Colonic mucosa (tissue), 4 donors: ENCODE measurements at places on chromosomes 3 and 15. TPM values are rescaled to one million over a fixed set of nuclear protein-coding genes. Genes with fewer than 3 reads are reported as not detected.
A peak's percentile ranks its signal among the peaks of the same experiment; 100 is the strongest.

XIRP1 gene
- total RNA-seq: not detected

FBLN2 gene
- 10.5 TPM for total RNA-seq

LSMEM2 gene
- total RNA-seq: not detected

CYP1A2 gene
- not detected for total RNA-seq

DZIP1L gene
- 0.69 TPM for total RNA-seq

CSTA gene
- 1.2 TPM for total RNA-seq

SEMA6D gene
- total RNA-seq: 26.4 TPM

TERC gene
- 9.6 TPM for total RNA-seq

CCR9 gene
- total RNA-seq: 0.13 TPM

LTK gene
- total RNA-seq: 6.9 TPM

VEPH1 gene
- 1.3 TPM for total RNA-seq

DNA sequence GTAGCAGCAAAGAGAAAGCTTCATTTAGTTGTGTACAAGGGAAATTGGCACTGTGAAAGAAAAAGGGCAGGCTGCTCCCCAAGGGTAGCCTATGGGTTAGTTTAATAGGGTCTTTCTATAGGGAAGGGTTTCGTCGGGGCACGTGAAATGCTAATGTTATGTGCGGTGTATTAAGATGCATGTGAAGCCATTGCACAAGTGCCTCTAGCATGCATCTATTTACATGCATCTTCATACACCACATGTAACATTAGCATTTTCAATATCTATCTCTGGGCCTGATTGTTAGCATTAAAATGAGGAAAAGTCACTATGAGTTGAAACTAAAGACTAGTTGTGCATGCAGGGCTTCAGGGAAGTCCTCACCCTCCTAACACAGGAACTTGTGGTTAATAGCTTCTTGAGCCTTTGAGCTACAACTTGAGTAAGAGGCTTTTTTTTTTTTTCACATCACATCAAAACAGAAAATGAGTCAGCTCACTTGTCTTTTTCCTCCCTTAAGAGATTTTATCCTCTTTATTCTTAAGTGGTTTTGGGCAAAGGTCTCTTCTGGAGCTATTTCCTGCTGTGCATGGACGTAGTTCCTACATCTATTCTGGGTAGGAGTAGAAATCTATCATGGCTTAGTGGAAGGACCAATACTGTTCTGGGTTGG, 613.4 kb downstream of the ZPLD1 start:
- no peak overlapping the region for H3K4me3 ChIP-seq
- no peak overlapping the region for H3K27ac ChIP-seq
- DNase-seq: no peak

DNA sequence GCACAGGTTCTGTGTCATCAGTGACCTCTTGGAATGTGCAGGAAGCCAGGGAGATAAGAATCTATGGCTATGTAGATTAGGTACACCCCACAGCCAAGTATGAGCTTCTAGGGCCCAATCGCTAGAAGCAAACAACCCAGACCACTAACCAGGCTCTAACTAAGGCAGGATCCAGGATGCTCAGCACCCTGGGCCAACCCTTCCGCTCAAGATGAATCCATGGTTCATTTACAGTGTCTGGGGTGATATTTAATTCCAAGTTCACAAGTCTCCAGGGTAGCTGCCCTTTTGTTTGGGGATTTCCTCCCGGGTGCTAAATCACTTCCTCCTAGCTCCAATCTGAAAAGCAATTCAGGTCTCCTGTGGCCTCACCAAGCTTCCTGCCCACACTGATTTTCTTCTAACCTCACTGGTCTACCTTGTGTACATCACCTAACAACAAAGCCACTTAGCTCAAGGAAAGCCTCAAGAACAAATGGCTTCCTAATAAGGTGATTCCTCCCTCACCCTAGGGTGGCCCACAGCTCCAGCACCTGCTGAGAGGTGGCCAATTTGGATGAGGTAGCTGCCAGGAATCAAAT, 2.4 kb downstream of the EHD4 start:
- no peaks in the 10 kb centered on the region for H3K4me1 ChIP-seq
- H3K27ac ChIP-seq: peak overlapping the region; percentile 85
- no peaks in the 10 kb centered on the region for H3K27me3 ChIP-seq
- DNase-seq: no peak

- H3K36me3 ChIP-seq: no peaks in the 10 kb centered on the region
- H3K4me3 ChIP-seq: no peak overlapping the region
- no peaks in the 10 kb centered on the region for H3K4me1 ChIP-seq
These were observed 23.0 kb downstream of the HPS3 start for GRCh38 chr3:149152420-149152819.

DNA sequence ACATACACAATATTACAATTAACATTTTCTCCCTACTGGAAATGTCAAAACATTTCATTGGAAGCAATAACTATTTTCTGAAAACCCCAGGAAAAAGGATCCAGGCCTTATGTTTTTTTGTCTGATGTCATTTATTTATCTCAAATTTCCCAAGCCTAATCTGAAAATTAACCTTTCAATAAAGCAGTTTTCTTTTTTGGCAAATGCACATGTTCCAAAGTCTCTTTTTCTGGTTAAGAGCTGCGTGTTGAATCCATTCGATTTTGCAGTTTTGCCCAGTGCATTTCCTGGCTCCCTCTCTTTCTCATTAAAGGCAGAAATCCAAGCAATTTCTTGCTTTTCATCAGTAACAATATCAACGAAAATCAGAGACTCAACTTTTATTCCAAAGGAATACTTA, 222.3 kb downstream of the NR1D2 start:
- no peaks in the 10 kb centered on the region for H3K36me3 ChIP-seq
- no peak overlapping the region for H3K27ac ChIP-seq
- no peaks in the 10 kb centered on the region for H3K27me3 ChIP-seq
- DNase-seq: no peak
- H3K4me3 ChIP-seq: no peak overlapping the region

DNA sequence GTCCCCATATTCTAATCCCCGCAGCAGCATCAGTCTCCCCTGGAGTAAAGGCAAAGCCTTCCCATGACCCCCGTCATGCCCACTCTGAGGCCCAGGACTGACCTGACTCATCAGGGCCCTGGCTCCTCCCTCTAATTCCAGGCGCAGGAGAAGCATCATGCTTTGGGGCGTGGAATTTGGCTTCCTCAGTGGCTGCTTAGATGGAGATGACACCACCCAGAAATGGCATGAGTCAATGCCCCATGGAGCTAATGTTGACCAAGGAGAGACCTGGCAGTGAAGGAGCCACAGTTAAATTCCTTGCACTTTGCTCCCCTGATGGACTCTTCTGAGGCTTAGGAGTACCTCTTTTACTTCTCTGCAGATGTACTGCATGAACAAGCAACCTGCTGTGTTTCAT, 204.2 kb upstream of the PROK2 start:
- H3K27me3 ChIP-seq: no peaks in the 10 kb centered on the region
- DNase-seq: no peak
- H3K27ac ChIP-seq: no peak overlapping the region
- no peaks in the 10 kb centered on the region for H3K4me1 ChIP-seq
- H3K4me3 ChIP-seq: no peak overlapping the region
- no peaks in the 10 kb centered on the region for H3K36me3 ChIP-seq

DNA sequence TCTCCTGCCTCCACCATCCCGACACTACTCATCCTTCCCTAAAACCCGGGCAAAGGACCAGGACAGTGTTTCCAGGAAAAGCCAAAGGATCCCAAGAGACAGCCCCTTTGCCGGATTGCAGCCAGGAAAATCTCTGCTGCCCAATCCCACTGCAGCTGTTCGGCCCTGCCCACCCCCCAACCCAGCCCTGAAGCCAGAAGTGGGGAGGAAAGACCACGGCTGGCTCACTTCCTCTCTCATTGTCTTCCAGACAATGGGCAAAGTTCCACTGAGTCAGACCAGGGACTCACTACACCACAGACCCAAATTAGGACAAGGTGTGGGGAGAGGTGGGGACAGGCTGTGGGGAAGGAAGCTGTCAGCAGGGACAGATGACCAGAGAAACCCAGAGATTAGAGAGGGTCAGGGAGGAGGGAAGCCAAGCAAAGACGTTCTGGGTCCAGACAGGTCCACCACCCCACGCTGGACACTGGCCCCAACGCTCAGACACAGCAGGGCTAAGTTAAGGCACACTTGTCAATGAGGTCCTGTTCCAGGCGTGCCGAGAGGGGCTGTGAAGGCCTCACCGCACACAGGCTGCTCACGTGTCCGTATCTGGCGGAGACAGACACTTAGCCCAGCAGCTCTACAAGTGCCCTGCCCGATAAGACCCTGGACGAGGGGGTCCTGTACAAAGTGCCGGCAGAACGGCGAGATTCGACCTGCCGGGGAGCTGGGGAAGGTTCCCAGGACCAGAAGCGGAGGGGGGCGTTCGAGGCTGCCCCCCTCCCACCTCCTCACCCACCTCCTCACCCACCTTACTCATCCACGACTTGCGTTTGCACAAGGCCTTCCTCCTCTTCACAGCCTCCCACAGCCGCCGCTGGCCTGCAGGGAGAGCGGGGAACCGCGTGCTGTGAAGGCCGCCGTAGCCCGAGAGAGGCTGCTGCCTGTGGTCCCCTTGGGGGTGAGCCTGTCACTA, 21.9 kb downstream of the TNK2 start:
- H3K27me3 ChIP-seq: no peaks in the 10 kb centered on the region
- no peaks in the 10 kb centered on the region for H3K36me3 ChIP-seq
- peaks cover 5% of the 10 kb centered on the region for H3K4me1 ChIP-seq
- H3K4me3 ChIP-seq: no peak overlapping the region

GRCh38 chr15:57772223-57772957, 65.9 kb downstream of the POLR2M start:
- no peak overlapping the region for H3K4me3 ChIP-seq
- H3K27ac ChIP-seq: no peak overlapping the region

DNA sequence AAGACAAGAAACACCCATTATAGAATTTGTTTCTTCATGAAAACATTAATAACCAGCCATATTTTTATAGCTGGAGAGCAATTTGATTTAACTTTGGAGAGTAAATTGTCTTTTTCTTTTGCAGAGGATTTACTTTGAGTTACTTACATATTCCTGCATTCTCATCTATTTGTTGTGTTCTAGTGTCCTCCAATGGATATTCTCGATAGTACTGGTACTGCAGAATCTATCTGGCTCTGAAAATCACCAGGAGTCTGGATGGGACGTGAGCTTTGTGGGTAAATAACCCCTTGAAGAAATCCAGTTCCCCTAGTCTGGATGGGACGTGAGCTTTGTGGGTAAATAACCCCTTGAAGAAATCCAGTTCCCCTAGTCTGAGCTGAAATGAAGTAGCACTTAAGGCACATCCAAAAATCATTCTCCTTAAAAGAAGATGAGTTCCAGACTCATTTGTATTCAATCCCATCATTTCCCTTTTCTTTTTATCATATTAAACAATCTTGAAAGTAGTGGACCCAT, 294.1 kb upstream of the UBE2E2 start:
- no peak for DNase-seq
- no peaks in the 10 kb centered on the region for H3K36me3 ChIP-seq
- H3K27ac ChIP-seq: no peak overlapping the region
- H3K4me1 ChIP-seq: no peaks in the 10 kb centered on the region
- H3K4me3 ChIP-seq: no peak overlapping the region
- no peaks in the 10 kb centered on the region for H3K27me3 ChIP-seq

DNA sequence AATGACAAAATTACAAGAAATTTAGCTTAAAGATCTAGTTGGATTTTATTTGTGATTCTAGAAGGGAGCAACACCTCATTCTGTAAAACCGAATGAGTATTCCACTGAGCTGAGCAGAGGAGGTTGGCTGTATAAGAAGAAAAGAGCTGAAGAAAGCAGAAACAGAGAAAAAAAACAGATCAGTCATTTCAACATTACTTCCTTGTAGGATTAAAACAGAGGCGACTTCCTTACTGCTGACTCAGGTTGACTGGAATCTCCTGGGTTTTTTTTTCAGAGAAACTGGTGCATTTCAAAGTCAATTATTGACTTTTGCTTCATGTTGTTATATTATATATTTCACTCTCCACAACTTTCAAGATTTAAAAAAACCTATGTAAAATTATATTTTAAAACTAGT, 368.1 kb upstream of the UBE2E2 start:
- H3K36me3 ChIP-seq: no peaks in the 10 kb centered on the region
- no peak overlapping the region for H3K27ac ChIP-seq
- no peaks in the 10 kb centered on the region for H3K27me3 ChIP-seq
- H3K4me3 ChIP-seq: no peak overlapping the region

- H3K36me3 ChIP-seq: no peaks in the 10 kb centered on the region
- no peaks in the 10 kb centered on the region for H3K4me1 ChIP-seq
- H3K4me3 ChIP-seq: peak overlapping the region; percentile 44
These were observed 141.9 kb upstream of the CCDC54 start for GRCh38 chr3:107235193-107235927.

GRCh38 chr3:141754032-141754431, 9.2 kb upstream of the GRK7 start:
- H3K27me3 ChIP-seq: no peaks in the 10 kb centered on the region
- H3K27ac ChIP-seq: no peak overlapping the region
- no peaks in the 10 kb centered on the region for H3K36me3 ChIP-seq
- no peaks in the 10 kb centered on the region for H3K4me1 ChIP-seq
- no peak overlapping the region for H3K4me3 ChIP-seq
- no peak for DNase-seq

- no peak overlapping the region for H3K27ac ChIP-seq
- no peak overlapping the region for H3K4me3 ChIP-seq
- H3K4me1 ChIP-seq: no peaks in the 10 kb centered on the region
- no peaks in the 10 kb centered on the region for H3K27me3 ChIP-seq
These were observed 4.0 kb downstream of the LAMP3 start for GRCh38 chr3:183158551-183159006.

GRCh38 chr15:40151991-40152390, 8.9 kb upstream of the BUB1B start:
- H3K4me3 ChIP-seq: no peak overlapping the region
- DNase-seq: no peak

DNA sequence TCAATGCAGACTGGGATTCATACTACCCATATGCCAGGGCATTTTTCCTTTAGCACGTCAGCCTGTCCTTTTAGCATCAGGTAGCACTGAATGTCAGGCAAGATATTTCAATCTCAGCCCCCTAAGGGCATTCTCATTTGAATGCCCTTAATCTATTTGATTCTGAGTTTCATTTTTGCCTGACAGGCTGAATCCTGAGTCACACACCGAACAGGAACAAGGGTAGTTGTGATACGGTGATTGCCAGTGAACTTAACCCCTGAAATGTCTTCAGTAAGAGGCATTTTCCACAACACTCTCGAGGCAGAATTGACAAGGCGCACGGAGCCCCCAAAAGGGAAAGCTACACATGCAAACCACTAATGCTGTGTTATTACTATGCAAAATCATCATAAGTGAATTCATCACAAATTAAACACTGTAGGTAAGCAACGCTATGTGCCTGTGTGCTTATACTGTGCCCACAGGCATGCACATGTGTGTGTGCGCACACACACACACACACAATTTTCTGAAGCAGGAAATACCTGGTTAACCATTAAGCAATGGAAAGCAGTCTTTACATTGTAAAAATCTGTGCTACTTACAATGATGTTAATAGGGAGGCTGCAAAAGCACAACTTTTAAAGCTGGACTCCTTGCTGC, 130.4 kb downstream of the ZNF385D start:
- H3K27me3 ChIP-seq: no peaks in the 10 kb centered on the region
- H3K36me3 ChIP-seq: no peaks in the 10 kb centered on the region
- no peak overlapping the region for H3K27ac ChIP-seq
- H3K4me1 ChIP-seq: no peaks in the 10 kb centered on the region
- H3K4me3 ChIP-seq: no peak overlapping the region

GRCh38 chr15:60661080-60661645, 182.2 kb upstream of the ICE2 start:
- no peak overlapping the region for H3K4me3 ChIP-seq
- H3K27ac ChIP-seq: no peak overlapping the region
